GM06990 (cell line): ENCODE measurements at places on chromosomes 4 and X.

GRCh38 chr4:184080674-184081073, 137.0 kb downstream of the ENPP6 start:
- no peak for DNase-seq

GRCh38 chr4:41731569-41732126, 16.9 kb downstream of the PHOX2B start:
- DNase-seq, result no peak

DNA sequence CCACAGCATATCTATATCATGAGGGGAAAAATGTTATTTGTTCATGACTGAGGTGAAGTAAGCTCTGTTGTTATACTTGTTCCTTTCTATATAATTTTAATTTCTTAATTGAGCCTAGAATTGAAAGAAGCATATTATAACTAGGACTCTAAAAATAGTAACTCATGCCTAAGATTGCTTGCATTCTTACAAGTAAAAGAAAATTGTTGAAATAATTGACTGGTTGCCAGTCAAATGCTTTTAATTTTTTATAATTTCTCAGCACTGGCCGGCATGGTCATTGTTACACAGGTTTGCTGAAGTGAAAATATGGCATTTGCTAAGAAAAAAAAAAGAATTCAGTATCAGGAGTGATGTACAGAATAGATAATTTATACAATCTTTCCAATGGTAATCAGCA, 104.8 kb downstream of the GASK1B start:
- DNase-seq, result no peak

GRCh38 chr4:109548655-109549054, 11.4 kb upstream of the MCUB start:
- DNase-seq, result no peak

DNA sequence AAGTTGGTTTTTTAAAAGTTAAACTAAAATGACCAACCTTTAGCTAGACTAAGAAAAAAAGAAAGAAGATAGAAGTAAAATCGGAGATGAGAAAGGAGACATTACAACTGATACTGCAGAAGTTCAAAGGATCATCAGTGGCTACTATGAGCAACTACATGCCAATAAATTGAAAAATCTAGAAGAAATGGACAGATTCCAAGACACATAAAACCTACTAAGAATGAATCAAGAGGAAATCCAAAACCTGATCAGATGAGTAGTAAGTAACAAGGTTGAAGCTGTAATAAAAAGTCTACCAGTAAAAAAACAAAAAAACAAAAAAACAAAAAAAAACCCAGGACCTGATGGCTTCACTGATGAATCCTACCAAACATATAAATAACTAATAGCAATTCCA, 16.1 kb downstream of the IQCM start:
- DNase-seq, result no peak

GRCh38 chrX:112808007-112808406, 32.6 kb downstream of the AMOT start:
- no peak for DNase-seq

- DNase-seq, result no peak
Observed at GRCh38 chr4:106978046-106978774, 57.9 kb downstream of the DKK2 start.
